Stimulated activated CD8-positive, alpha-beta memory T cell treated with anti-CD3 and anti-CD28 coated beads, Interleukin-7, amount 100 ng/mL, for 48 hours (primary cell): ENCODE measurements at places on chromosomes 1 and 21.

GRCh38 chr1:13583966-13584791 is 547 bp downstream of the PDPN start:
- DNase-seq, result no peak

GRCh38 chr1:70327306-70328076 is 27.0 kb downstream of the ANKRD13C start:
- DNase-seq, result no peak

GRCh38 chr1:74012583-74012982 is 185.4 kb downstream of the LRRIQ3 start:
- DNase-seq, result no peak

DNA sequence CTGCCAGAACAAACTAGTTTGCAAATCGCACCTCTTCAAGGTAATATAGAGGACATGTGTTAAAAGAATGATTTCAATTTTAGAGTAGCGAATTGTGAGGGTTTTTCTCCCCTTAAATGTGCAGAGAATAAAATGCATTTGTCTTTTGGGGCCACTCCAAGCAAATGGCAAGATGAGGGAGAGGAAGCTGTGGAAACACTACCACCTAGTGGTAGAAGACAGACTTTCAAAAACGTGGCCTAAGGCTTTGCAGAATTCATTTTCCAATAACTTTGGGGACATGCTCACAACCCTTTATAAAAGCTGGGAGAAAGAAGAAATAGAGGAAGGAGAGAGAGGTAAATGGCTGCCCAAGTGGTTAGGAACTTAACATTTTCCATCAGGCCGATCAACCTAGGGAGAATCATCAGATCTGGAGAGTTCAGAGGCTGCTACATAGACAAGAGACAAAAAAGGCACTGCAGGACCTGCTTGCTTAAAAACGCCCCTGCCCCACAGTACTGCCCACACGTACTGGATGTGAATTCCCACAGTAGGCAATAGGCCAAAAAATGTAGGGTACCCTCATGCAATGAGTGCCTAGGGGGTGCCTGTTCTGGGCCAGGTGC is 15.7 kb upstream of the RCAN1 start:
- no peak for DNase-seq

GRCh38 chr1:165536016-165536415 is 7.8 kb upstream of the LRRC52 start:
- DNase-seq, result no peak

DNA sequence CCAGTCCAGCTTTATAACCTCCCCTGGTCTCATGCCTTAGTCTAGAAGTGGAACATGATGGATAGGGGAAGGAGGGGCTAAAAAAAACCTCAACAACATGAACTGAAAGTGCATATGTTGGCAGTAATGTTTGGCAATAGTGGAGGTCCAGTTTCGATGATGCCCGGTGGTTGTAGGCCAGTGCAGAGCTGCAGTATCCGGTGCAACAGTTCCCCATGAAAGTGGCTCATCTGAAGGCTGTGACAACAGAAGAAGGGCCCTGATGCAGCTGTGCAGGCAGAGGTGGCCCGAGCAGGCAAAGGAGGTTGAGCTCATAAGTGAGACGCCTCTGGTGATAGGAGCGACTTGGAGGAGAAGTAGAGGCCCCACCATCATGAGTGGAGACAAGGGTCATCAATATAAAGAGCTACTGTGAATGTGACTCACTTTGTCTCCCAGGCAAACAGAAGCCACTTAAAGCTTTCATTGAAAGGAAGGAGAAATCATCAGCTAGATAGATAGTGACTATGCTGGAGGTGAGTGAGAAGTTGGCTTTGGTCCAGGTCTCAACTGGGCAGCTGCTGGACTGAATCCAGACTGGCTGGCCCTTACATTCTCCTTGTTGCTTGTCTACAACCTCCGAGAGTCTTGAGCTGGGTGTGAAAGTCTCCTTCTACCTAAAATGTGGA is 10.2 kb upstream of the CREG1 start:
- no peak for DNase-seq

- DNase-seq, result no peak
Observed at GRCh38 chr1:40477678-40478053, 576 bp downstream of the ZFP69 start.

- no peak for DNase-seq
Observed at GRCh38 chr1:92029241-92029922, 403 bp upstream of the EPHX4 start.

- no peak for DNase-seq
Observed at GRCh38 chr1:56545711-56546110, 33.7 kb downstream of the PLPP3 start.

DNA sequence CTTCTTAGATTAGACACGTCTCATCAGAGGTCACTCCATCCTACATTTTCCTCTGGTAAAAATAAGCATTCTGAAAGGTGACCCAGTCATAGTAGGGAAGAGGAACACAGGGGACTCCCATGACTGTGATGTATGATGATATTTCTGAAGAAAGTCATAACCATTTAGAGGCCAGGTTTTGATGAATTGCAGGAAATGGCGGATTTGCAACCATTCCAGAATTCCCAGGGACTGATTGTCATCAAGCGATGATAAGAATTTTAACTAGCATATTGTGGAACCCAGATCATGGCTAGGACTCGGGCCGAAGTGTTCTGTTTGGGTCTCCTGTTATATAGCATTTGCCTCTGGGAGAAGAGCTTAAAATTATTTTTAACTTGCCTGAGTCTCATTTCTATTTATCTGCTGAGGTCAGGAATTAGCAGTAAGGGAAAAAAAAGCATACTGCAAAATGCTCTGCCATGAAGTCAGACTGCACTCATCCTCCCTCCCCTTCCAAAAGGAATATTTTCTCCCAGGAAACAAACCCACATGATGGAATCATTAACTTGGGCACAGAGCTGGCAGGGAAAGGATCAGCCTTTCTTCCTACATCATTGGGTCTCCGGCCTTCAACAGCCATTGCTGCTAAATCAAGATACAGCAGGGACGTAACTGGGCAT is 286.7 kb downstream of the HLX start:
- no peak for DNase-seq

DNA sequence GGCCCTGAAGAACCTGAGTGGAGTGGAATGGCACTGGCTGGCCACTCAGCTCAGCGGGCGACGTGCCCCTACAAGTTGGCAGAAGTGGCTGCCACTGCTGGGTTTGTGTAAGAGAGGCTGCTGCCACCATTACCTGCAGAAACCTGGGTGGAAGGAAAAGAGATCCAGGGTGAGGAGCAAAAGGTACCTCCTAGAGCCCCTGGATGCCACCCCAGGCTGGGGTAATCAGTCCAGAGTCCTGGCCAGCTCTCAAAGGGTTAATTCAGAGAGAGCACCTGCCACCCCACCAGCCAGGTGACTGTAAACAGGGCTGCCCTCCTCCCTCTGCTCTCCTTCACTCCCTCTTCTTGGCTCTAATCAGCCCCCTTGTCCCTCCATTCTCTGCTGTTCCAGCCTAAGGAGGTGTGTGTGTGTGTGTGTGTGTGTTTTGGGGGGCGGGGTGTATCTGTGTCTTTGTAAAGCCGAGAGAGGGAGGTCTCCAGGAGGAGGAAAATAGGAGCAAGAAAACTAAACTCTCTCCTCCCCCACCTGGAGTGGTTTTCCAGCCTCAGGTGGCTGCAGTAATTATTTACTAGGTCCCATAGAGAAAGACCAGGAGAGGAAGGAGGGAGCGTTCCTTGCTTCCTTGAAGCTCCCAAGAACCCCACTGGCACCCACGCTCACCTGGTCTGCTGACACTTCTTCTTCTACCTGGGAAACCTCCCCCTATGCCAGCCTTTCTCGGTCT is 12.6 kb downstream of the TRIM46 start:
- DNase-seq, result no peak

DNA sequence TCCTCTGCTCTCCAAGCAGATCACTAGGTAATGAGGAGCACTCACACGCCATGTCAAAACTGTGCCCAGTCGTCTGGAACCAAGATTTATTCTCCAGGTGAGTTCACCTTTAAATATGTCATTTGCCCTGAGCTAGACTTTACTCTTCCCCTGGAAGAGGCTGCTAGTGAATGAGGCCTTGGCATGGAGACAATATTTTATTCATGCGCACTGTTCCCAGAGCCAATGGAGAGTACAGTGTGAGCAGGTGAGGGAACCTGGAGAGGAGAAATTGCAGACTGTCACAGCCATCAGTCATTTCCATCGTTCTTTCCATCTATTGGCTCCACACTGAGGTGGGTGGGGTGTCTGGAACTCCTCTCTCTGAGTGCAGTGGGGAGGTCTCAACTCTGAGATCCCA is 333.6 kb downstream of the KCNH1 start:
- DNase-seq, result no peak

DNA sequence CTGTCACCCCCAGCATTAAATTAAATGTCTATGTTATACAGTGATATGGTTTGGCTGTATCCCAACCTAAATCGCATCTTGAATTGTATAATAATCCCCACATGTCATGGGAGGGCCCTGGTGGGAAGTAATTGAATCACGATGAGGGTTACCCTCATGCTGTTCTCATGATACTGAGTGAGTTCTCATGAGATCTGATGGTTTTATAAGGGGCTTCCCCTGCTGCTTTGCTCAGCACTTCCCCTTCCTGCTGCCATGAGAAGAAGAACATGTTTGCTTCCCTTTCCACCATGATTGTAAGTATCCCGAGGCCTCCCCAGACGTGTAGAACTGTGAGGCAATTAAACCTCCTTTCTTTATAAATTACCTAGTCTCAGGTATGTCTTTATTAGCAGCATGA is 445.7 kb downstream of the MRPL39 start:
- no peak for DNase-seq

- no peak for DNase-seq
Observed at GRCh38 chr1:212712451-212713303, 13.0 kb upstream of the BATF3 start.

DNA sequence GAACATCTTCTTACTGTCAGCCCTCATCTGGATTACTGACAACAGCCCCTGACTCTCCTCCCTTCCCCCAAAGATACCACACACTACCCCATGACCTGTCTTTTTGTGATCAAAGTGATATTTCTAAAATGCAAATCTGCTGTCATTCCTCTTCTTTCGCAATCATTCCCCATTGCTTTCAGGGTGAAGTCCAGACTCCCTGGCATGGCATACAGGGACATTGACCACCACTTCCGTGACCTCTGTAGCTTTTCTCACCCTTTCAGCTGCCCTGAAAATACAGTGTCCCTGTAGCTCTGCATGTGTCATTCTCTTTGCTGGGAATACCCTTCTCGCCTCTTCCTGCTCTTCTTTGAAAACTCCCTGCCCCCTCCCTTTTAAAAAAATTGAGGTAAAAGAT is 4.1 kb downstream of the SERINC2 start:
- DNase-seq, result no peak

- DNase-seq, result peak; percentile 59
Observed at GRCh38 chr1:6157528-6158174, 22.5 kb downstream of the CHD5 start.

DNA sequence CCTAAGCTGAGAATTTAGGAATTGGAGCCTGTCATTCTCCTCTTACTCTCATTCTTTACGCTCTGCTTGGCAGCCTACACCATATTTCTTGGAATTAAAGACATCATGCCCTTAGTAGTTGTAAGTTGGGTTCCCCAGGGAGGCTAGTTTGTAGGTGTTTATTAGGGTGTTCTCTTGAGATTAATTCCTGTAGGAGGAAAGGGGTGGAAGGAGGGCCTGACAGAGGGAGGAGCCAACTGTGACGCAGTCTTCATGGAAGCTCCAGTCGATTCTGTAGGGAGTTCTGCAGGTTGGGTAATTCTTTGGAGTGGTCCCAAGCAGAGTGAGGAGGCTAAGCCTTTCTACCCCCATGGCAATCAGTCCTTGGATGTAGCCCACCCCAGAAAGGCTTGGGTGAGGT is 111.4 kb downstream of the HHAT start:
- DNase-seq, result no peak

DNA sequence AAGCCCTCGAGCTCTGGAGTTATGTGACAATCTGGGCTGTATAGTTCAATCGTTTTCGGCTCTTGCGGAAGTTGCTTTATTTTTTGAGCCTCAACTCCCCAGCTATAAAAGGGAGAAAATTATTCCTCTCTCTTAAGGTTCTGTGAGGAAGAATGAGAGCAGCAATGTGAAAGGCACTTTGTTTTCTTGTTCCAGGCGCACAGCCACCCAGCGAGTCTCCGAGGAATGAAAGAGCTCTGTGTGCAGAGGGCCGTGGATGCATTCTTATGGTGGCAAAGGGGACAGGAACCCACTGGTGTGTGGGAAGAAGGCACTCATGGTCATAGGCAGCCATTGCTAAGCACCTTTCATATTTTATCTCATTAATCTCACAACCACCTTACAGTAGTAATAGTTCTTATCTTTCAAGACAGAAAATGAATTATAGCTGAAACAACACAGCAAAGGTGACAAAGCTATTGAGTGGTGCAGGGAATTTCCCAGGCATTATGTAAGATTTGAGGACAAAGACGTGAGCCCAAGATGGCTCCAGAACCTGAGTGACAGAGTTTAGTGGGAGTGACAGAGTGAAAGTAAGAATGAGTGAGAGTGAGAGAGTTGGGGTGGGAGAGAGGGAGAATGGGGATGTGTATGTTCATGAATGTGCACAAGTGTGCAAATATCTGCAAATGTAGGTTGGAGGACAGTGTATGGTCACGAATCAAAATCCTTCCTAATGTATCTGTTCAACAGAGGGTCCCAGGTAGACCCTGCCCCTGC is 9.4 kb downstream of the CYP2J2 start:
- DNase-seq, result no peak
